SW480 (cell line): ENCODE measurements at places on chromosomes 7 and 10.
A peak's percentile ranks its signal among the peaks of the same experiment; 100 is the strongest.

DNA sequence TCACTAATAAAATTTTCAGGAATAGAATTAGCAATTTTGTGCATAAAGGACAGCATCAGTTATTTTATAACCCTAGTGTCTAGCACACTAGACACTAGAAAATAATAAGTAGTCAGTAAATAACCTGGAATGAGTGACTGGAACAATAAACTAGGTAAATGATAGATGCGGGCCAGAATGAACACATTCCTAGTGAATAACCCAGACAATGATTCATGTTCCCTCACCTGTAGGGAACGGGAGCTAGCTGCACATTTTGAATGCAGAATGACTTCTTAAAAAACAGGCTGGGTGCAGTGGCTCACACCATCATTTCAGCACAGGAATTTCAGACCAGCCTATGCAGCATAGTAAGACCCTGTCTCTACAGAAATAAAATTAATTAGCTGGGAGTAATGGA is 3.2 kb upstream of the ATOH7 start:
- DNase-seq, result no peak

DNA sequence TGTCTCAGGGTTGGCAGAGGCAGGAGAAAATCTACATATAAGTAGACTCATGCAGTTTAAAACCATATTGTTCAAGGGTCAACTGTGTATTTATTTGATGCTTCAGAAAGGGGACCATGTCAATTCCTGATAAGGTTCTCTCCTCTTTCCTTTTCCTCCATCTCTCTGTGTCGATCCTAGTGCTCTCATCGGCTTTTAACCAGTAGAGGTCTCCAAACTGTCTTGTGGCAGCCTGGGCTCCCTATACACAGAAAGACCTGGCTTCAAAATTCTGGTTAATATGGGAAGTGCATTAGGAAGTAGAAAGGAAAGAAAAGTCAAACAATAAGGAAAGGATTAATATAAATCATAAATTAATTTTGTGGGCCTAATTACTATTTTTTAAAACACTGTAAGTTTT is 304.4 kb upstream of the C7orf33 start:
- peak; percentile 50 for DNase-seq

- peak; percentile 3 for DNase-seq
Measured at GRCh38 chr10:16597656-16598055, 76.0 kb upstream of the C1QL3 start.

DNA sequence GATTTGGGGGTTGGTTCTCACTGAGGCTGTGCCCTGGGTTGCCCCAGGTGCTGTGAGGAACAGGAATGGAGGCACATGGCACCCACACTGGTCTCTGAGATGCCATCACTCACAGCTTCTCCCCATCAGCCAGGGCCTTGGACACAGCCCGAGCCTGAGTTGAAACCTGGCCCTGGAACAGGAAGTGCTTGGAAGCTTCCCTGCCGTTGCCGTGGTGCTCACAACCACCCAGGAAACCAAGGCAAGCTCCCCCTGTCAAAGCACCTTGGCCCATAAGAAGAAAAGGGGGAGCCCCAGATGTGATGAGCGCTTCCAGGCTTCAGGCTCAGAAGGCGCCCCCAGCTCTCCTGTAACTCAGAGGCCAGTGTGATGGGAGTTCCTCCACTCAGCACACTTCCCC is at the start of gene BTBD16:
BTBD16 (plus strand) TSS at position 221 of the 400 bp plus-strand sequence. CDS start 3,786 bp downstream, outside the sequence.
- no peak for DNase-seq
